ENCODE measurements at places on chromosomes 1 and 21.

- no peak for DNase-seq
Measured at GRCh38 chr1:200670242-200671118, 773 bp upstream of the DDX59 start.

DNA sequence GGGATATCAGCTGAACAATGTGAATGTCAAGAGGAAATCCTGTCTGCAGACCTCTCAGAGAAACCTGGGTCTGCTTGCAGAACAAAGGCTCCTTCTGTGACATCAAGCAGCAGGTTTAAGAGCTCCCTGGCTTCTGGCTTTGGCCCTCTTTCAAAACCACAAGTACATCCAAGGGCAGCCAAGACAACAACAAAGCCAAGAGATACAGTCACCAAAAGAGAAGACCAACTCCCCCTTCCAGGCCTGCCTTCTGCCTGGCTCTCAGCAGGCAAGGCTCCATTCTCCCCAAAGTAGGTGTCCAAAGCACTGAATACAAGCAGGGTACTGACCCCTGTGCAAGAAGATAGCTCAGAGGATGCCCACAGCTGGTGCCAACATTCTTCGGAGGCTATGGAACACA lies 11.5 kb downstream of the BCAR3 start:
- no peak for DNase-seq

GRCh38 chr1:175145899-175146528 lies 46.6 kb downstream of the KIAA0040 start:
- DNase-seq, result no peak

- no peak for DNase-seq
Measured at GRCh38 chr1:246532519-246532918, 25.4 kb upstream of the SMYD3 start.
